ENCODE measurements at places on chromosomes 6 and 20.
A peak's percentile ranks its signal among the peaks of the same experiment; 100 is the strongest.

GRCh38 chr6:120564779-120565178 lies 769.5 kb downstream of the TBC1D32 start:
- DNase-seq: no peak

DNA sequence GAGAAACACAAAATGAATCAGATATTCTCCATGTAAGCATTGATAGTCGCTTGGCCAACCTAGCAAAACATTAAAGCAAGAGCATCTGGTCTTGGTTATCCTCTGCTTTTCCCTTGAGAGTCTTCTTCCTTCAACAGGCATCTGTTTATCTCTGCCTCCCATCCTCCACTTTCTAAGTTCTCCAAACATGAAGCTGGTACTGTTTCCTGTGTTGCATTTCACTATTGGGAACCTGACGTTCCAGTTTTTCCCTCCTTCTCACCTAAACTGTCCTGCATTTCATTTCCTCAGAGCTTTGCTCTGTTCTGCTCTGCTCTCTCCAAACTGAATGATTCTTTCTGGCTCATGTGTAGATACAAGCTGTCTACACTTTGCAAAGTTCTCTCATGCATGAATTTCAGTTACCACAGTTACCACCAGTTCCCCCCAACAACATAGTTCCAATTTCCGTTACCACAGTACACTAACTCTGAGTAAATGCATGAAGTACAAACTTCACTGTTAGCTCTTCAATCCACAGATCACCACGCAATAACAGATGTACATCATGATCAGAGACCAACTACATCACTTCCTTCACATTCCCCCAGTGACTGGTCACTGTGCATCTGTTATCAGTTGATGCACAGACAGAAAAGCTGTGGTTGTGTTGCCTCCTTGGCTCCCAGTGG lies 86.7 kb upstream of the F13A1 start:
- peak; percentile 14 for DNase-seq

GRCh38 chr20:35297155-35297554 lies 4.9 kb upstream of the FAM83C start:
- DNase-seq: no peak

DNA sequence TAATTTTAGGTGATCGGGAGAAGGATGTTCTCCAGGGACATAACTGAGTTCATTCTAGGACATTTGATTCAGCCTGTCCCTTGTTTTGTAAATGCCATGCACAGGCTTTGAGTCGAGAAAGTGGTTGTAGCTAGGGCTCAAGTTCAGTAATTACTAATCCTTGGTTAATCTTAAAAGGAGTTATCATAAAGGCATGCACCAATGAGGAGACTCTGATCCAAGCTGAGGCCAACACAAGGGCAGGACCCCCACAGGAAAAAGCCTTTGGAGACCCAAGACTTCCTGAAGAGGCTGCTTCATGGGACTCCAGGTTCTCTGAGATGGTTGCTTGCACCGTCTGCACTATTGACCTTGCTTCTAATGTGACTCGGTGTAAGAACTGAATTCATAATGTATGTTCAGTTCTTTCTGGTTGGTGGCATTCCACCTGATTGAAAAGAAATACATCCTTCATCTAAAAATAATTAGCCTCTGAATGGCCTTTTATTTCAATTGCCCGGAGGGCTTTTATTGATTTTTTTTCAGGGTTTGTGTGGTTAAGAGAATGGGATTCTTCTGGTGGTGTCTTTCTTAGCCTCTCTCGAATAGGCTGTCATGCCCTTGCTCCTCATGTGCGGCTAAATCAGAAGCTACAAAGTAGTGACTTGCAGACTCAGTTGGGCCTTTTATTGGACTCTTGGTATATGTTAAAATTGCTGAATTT lies 201.7 kb upstream of the PLCB4 start:
- DNase-seq: no peak

- no peak for DNase-seq
Measured at GRCh38 chr6:43708860-43709653, 21.5 kb upstream of the MRPS18A start.

DNA sequence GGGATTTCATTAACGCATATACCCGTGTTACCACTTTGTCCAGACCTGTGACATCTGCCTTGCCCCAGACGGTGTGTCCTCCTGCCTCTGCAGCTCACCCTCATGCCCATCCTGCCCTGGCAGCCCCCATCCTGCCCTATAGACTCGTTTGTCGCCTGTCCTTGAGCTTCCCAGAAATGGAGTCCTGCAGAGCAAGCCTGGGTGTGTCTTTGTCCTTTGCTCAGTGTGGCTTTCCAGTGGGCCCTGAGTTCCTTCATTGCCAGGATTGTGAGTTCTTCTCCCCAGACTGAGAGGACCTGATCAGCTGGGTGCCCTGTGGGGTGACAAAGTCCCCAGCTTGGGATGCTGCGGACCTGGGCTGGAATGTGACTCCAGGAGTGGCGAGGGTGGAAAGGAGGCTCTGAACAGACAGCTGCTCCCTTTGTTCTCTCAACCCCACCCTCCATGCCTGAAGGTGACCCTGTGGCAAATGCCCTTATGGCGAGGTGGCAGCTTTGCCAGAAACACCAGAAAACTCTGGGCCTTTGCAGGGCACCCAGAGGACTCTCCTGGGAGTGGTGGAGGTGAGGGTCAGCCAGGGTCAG lies 2.4 kb upstream of the CST3 start:
- no peak for DNase-seq

DNA sequence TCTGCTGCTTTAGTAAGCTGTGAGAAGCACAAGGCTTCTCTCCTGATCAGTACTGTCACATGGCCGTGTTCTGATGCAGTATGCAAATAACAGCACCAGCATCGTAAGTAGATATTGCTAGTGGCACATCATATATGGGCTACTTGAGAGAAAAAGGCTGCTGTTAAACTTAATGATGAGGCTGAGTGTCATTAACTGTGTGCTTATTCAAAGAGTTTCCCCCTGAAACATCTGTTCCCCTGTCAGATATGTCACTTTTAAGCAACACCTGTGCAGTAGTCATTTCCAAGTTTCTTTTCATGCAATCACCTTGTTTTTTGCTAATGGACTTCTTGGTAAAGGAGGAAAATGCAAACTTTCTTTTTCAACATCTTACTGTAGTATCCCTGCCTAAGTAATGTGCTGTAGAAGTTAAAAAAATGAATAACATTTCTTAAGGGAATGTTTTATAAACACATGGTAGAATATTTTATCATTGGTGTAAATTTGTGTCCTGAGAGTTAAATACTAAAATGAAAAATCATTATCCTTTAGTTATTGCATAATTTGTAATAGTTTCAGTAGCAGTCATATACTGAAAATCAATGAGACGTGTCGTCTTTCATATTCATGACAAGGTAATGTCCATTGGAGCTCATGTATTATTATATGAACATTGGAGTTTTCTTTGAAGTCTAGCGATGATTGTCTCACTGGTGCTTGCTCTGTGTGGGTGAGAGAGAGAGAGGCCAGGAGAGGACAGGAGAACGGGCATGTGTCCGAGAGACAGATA lies 366.3 kb downstream of the CDKAL1 start:
- DNase-seq: no peak

DNA sequence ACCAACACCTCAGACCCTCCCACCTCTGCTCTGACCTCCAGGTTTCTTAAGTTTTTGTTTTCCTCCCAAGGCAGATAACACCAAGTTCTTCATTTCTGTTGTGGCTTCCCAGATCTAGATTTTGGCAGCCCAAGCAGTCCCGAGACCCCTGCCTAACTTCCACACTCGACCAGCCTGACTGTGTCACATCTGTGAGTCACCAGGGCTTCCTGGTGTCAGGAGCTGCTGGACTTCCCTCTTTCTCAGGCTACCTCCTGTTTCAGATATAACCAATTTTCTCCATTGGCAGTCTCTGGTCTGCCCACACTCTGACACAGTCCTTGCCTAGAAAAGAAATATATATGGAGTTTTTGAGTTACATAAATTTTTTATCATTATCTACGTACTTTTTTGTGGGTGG lies 46.1 kb upstream of the CCN6 start:
- DNase-seq: no peak

DNA sequence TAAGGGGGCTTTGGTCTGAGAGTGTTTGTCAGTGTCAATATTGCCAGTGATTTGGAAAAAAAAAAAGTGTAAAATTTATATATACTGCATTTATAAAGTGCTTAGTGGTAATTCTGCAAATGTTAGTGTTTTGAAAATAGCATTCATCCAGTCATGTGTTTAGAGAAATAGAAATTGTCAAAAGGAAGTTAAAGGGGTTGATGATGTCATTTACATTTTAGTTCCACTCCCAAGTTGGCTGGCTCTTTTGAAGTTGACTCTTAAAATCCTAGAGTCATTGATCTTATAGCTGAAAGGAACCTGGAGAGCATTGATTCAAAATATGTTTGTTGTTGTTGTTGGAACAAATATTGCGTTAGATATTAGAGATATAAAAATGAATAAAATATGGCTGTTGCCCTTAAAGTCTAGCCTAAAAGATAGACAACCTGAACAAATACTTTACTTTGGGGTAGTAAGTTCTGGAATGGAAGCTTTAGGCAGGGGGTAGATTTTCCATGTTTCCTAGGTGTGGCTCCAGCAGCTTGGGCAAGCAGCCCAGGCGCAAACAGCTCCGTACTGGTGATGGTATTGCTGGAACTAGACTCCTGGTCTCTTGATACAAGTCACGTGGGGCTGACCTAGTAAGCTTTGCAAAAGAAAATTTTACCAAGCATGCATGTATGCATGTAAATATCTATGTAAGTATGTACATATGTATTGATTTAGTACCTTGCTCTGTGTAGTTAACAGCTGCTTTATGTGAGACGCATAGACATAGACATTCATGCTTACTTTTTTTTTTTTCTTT lies 46.3 kb downstream of the HIVEP1 start:
- no peak for DNase-seq

GRCh38 chr6:124373386-124373785 lies 569.7 kb downstream of the NKAIN2 start:
- no peak for DNase-seq

GRCh38 chr6:126432564-126432963 lies 92.6 kb downstream of the CENPW start:
- no peak for DNase-seq

DNA sequence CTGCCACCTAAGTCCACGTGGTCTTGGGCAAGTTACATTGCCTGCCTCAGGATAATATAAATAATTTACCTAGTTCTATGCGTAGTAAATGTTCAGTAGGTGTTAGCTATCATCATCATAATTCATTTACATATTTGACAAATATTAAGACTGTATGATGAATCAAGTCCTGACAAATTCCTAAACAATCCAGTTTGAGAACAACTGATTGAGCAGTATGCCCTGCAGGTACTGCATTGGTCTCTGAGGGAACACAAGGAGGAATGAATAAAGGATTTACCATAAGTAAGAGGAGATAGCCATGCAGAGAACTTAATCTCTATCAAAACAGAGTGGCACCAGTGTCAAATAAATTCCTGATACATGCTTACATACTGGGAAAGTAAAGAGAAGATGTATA lies 70.4 kb downstream of the SAMD5 start:
- DNase-seq: no peak

DNA sequence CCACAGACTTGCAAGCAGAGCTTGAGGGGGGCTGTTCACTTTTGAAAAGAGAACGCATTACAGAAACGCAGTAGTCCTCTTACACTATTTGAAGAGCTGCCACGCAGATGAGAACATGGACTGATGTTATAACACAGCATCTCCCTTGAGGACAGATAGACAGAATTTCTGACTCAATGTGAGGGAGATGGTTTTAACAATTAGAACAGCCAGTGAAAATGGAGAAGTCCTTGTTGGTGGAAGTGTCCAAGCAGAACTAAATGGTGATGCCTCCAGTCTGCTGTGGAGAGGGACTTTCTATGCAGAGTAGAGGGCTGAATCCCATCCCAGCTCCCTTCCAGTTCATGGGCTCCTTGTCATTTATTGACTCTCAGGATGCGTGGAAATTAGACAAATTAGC lies 100.0 kb downstream of the RREB1 start:
- no peak for DNase-seq

- no peak for DNase-seq
Measured at GRCh38 chr6:145045582-145045981, 689.7 kb downstream of the EPM2A start.

DNA sequence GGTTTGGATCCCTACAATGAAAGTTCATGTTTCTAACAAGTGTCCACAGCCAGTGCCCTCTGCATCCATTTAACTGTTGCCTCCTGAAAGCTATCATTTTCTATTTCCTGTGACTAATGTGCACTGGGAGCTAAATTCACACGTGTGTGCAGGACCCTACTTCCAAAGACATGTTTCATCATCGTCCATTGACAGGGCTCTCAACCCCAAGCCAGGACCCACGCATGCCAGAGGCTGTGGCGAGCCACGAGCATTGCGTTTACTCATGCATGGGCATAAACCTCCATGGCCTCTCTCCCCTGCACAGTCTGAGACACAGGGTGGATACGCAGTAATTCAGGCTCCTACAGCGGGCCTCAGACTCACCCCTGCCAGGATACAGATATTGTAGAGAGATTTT lies 153.2 kb downstream of the MAFB start:
- DNase-seq: no peak

DNA sequence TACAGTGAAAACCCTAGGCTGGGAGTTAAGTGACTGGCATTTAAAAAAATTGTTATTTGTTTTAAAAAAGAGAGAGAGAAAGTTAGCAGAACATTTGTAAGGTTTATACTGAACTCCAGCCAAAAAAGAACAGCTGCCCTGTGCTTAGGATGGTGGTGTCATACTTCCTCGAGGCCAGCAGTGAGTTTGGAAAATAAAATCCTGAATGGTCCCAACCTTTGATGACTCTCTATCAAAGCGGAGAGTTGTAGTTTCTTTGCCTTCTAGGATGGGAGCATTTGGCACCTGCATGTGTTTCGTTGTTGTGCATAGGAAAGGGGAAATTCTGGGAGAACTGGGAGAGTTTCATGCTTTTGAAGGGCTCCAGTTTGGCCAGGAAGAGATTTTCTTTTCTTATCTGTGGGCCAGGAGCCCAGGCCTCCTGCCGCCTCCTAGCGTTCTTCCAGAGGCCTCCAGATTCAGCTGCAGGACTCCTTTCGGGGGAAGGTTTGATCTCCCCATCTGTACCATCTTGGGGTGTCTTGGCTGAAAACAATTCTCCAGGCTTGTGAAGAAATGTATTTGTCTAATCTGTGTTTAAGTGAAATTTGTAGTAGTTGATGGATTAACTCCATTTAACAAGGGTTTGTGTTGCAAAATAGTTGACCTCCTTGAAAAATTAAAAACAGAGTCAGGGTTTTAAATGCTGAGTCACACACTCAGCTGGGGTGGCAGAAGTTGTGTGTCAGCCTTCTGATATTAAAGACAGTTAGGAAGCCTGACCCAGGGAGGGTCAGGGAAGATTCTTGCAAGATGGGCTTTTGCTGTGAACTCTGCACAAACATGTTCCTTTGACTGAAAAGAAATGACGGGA lies 63.4 kb downstream of the TXNDC5 start:
- no peak for DNase-seq

GRCh38 chr6:71588490-71588889 lies 297.9 kb upstream of the RIMS1 start:
- no peak for DNase-seq

DNA sequence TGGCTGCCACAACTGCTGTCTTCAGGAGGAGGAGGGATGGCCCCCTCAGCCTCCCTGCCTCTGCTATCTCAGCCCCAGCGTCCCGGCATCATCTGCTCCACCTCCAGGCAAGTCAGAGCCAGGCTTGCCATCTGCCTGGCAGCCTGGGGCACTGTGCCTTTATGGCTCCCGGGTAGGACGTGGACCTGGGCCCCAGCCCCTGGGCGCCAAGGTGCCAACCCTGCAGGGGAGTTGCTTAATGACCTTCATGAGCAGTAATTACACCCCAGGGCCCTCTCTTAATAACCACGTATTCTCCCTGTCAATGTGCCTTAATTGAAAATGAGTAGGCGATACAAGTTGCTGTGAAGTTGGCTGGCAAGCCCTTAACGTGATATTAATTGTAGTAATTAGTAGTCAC lies 122.1 kb upstream of the MLN start:
- DNase-seq: no peak

GRCh38 chr20:38426006-38426897 lies 8.9 kb downstream of the SNHG17 start:
- DNase-seq: no peak

GRCh38 chr20:41888434-41888833 lies 270.3 kb upstream of the CHD6 start:
- no peak for DNase-seq
